NCI-H345 (cell line): ENCODE measurements at places on chromosomes 3 and 15.
A peak's percentile ranks its signal among the peaks of the same experiment; 100 is the strongest.

- no peak for DNase-seq
These were observed 5.0 kb downstream of the ELL3 start for GRCh38 chr15:43771816-43772215.

DNA sequence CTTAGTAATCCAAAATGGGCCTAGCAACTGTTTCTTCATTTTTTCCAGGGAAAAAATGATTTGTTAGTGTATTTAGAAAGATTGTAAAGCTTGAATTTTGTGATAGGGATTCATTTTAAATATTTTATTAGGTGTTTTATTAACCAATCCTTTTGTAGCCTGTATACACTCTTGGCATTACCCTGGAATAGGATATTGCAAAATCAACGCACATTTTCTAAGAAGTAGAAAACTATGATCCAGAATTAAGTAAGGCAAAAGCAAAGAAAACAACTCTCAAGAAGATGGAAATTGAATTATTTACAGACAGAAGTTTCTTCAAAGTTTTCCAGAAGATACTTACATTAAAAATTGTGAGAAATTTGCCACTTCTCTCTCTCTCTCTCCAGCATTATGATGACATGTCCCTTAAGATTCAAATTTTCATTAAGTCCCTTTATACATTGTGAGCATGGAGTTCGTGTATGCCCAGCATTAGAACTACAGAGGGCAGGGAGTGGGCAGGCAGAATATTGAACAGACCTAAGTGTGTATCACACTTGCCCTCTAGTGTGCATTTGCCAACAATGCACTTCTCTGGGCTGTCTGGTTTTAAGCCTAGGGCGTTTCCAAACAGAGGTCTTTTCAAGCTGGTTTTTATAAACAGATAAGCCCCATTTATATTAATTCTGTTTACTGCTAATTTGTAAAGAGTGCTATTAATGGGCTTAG, 28.5 kb upstream of the CMSS1 start:
- DNase-seq: peak; percentile 4

- no peak for DNase-seq
These were observed 123.2 kb upstream of the FEZF2 start for GRCh38 chr3:62496503-62496902.

DNA sequence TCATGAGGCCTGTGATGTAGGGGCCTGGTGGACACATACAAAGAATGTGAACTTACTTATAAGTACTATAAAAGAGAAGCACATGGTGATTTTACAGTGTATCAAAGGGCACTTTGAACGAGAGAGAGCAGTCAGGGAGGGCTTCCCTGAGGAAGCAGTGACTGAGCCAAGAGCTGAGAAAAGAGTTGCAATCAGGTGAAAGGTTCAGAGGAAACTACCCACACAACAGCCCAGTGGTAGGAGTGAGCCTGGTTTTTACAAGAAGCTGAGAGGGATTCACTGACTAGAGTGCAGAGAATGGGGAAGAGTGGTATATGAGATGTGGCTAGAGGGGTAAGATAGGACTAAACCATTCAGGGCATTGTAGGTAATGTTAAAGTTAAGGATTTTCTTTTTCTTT, 57.1 kb downstream of the CALML4 start:
- no peak for DNase-seq

- no peak for DNase-seq
These were observed 7.7 kb downstream of the SLC6A6 start for GRCh38 chr3:14410106-14410502.
